ENCODE measurements at places on chromosomes 7 and 10.

- DNase-seq: no peak
These were observed 4.2 kb upstream of the ADAM12 start for GRCh38 chr10:126392469-126392868.

DNA sequence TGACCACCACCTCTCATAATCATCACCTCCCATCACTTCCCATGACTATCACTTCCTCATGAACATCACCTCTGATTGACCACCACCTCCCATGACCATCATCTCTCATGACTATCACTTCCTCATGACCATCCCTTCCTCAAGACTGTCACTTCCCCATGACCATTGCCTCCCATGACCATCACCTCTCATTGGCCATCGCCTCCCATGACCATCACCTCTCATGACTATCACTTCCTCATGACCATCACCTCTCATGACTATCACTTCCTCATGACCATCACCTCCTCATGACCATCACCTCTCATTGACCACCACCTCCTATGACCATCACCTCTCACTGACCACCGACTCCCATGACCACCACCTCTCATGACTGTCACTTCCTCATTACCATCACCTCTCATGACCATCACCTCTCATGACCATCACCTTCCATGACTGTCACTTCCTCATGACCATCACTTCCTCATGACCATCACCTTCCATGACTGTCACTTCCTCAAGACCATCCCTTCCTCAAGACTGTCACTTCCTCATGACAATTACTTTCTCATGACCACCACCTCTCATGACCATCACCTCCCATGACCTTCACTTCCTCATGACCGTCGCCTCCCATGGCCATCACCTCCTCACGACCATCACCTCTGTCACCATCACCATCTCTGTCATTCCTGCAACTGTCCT lies 51.6 kb downstream of the PDGFA start:
- DNase-seq: no peak

- DNase-seq: no peak
These were observed 28.2 kb downstream of the NOD1 start for GRCh38 chr7:30450240-30450982.

DNA sequence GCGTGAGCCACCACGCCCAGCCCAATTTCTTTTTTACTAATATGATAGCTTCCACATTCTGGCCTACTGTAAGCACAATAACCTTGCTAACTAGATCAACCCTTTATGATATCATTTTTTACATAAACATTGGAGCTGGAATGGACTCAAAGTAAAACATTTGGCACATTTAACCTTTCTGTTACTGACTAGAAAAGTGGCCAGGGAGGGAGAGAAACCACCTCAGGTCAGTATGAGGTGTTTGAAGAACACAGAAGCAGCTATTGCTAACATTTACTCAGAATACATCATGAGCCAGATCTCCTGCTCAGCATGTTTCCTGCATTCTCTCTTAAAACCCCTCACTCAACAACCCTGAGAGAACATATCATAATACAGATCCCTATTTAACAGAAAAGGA lies 27.3 kb downstream of the SGMS1 start:
- DNase-seq: no peak

DNA sequence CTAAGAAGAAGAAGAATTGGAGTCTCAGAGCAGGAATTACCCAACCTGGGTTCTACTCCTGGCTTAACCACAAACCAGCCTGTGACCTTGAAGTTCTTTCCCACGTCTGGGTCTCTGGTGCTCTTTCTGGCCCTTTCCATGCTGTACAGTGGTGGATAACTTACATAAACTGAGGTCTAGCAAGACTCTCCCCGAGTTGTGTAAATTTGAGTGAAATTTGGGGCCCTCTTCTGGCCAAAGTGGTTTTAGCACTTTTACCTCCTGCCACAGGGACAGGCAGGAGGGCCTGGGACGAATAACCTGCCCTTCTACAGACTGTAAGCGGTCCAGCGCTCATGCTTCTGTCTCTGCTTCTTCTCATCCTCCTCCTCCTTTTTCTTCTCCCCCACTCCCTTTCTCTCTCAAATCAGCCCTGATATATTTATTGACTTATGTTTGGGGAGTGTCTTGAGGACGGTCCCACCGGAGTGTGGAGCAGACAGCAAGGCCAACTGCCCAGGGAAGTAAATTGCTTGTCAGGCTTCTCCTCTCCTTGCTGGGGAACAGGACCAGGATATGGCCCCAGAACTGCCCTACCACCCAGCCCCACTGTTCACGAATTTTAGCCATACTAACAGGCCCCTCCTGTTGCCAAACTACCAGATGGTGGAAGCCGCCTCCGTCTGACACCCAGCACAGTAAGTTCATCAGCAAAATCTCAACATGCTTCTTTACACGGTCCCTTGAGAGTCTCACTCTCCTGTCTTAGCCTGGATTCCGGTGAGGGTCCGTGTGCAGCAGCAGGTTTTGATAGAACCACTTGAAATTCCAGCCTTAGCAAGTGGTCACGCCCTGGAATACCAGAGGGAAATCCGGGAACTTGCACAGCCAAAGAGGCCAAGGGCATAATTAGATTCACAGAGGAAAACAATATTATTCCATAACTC lies 4.0 kb upstream of the SH3PXD2A start:
- no peak for DNase-seq
